Activated naive CD4-positive, alpha-beta T cell treated with Interleukin-2 at 50 U/mL for 16 hours (primary cell): ENCODE measurements at places on chromosomes 7 and 10.

- peak; percentile 8 for DNase-seq
Observed at GRCh38 chr7:2066251-2066919, 166.4 kb downstream of the MAD1L1 start.

DNA sequence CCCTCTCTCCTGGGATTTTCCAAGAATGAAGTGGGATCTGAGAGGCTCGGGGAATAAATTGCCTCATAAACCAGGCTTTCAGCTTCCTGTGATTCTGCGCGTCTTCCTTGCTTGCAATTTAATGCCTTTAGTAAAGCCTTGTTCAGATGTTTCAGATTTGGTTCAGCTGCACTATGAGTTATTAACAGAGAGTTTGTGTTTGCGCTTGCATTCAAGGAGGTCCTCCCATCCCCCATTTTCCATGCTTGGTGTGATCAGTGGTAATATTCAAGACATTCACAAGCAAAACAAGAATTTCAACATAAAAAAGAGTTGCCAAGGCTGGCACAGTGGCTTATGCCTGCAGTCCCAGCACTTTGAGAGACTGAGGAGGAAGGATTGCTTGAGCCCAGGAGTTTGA, 1068.9 kb downstream of the TYW1 start:
- DNase-seq, result no peak

DNA sequence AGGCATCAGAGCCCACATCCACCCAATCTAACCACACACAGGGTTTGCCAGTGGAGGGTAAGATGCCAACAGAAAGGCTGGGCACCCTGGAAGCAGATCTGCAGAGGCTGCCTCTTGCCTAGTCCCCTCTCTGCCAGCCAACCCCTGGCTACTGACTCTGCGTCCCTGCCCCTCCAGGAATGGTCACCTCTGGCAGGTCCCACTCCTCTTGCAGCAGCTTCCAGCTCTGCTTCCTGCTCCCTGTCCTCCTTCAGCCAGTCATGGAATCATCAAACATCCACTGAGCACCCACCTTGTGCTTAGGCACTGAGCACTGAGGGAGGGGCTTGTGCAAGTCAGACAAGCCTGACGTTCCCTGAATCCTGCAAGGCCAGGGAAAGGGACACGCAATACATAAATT, 20.1 kb upstream of the HABP2 start:
- DNase-seq, result no peak

DNA sequence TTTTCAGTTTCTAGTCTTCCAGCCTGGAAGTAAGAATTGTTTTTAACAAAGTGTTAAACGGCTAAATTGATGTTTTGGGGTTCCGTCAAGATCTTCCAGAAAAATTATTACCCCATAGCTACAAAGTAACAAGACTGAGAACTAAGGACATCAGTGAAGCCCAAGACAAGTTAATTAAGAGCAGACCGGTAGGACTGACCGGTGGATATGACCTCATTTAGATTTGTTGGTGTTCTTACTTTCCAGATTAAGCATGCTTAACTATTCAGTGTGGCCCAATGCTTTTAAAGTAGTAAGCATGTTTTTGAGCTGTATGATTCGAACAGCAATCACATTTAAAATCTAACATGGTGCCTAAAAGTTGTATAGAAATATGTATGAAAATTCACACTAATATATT, 73.1 kb upstream of the RPA3 start:
- DNase-seq, result no peak

- no peak for DNase-seq
Observed at GRCh38 chr7:81260152-81260551, 341.3 kb upstream of the SEMA3C start.

DNA sequence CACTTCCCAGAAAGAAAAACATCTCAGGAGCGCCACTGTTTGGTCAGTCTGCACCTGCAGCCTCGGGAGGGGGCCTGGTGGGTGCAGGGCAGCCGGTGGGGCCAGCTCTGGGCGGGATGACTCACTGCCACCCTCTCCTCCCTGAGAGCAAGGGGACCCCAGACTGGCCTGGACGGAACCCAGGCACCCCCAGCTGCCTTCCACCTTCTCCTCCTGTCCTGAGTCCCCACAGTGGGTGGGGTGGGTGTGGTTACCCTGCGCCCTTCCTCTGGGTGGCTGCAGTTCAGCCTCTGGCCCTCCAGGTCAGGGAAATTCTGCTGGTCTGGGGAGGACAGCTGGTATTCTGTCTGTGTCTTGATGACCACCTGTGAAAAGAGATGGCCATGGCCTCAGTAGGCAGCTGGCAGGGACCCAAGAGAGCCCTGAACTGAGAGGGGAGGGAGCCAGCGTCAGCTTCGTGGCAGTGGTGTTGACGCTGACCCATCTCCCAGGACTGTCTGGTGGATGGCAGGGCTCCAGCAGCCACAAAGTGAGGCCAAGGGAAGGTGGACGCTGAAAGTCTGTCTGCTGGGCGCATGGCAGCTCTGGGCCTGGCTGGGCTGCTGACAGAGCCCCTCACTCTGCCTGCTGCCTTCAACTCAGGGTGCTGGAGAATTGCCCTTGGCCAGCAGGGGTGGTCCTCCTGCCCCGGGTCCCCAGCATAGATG, 8.9 kb downstream of the CALY start:
- no peak for DNase-seq

- no peak for DNase-seq
Observed at GRCh38 chr10:124977648-124978375, 35.9 kb downstream of the ZRANB1 start.

DNA sequence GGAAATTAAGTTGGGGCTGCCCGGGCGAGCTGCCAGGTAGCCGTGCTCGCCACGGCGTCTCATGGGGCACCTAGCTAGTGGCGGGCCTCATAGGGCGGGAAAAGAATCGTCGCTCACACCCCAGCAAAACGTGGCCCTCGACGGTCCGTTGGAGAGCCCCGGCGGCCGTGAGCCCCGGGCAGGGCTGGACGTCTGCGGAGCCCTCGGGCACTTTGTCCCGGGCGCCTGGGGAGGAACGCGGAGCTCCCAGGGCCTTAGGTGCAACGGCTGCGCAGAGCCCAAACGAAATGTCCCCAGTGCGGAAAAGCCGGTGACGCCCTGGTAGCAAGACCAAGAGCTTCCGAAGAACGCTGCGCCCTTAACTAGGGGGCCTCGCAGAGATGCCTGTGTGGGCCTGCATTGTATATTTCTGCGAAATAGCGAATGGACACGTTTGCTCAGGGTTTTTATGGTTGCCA, 866 bp upstream of the SFMBT2 start:
- peak; percentile 33 for DNase-seq

DNA sequence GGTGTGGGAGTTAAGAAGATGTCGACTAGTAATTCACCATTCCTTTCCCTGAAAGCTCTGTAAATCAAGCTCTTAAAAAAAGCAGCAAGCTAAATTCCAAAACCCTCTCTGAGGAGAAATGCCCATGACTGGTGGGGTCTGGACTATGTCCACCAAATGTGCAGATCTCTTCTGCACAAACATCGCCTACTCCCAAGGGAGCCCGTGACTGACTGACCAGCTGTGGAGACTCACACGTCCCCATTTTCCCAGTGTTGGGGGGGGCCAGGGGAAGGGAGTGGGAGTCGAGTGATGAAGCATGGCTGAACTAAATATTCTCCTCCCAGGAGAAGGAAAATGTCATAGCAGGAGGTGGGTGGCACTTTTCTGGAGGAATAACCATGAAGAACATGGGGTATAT, 164.1 kb upstream of the HPS1 start:
- DNase-seq, result no peak

DNA sequence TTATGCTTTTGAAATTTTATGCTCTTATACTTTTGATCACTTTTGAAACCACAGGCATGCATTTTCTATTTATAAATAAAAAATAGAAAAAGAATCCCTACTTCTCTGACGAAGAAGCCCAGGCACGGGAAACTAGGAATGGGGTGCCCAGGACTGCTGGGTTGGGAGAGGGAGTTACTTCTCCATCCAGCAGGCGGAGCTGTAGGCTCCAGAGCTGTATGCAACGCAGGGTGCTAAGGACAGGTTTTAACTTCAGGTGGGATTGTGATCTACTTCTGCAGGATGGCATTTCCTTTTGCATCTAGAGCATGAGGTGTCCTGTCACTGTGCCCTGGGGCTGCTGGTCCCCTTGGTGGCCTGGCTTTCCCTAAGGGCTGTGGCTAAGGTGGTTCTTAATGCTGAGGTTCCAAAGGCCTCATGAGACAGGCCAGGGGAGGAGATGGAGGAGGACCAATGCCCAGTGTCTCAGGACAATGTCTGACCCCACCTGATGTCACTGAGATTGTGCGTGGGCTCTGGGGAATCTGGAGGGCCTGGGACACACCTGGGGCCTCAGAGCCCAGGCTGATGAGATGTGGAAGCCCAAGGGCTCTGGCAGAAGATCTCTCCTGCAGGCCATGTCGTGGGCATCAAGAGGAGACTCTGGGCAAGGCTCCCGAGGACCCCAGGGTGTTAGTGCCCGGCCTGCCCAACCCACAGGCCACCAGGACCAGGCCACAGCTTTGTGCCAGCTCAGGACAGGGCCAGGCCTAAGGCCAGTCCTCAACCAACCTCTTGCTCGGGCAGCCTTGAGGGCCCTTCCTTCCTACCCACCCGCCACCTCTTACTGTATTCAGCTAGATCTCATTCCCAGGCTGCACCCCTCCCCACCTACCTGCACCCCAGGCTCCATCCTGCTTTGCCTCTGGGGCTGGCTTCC, 507 bp downstream of the CCDC201 start:
- DNase-seq, result no peak

DNA sequence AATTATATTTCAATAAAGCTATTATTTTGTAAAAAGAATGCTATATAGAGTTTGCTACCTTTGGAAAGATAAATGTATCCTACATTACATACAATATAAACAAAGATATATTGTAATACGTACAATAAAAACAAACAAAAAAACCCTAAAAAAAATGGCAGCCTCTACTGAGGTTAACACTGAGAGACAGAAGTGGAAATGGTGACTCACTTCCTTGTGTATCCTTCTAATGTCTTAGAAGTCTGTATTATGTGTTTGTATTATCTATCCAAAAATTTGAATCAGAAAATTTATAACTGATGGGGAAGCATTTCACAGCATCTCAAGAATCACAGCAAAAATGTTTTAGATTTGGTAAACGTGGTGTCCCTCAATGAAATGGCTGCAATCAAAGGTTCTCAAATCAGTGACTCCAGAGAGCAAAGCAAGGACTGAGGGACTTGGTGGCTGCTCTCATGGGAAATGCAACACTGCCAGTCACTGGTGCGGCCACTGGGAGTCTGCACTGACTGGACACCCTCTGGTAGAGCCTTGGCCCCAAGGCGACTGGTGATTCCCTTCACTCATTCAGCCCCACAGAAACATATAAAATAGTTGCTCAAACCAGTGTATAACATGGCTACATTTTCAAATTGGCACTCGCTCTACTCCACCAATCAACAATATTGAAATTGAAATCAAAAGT, 53.8 kb downstream of the PANK1 start:
- DNase-seq, result no peak

DNA sequence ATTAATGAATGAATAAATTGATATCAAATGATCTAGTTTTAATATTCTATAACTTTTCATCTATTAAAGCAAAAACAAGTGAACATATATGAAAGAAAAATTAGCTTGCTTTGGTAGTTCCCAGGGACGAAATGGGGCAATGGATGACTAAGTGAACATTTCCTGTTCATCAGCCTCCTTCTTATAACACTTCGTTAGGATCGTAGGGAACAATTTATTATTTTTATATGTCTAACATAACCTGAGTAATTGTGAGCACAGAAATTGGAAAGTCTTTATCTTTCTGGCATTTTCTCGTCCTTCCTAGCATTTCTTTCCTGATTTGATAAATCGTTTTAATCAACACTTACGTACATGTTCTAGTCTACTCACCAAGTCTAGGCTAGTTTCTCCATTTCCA, 59.1 kb upstream of the PPP1R3C start:
- DNase-seq, result no peak

DNA sequence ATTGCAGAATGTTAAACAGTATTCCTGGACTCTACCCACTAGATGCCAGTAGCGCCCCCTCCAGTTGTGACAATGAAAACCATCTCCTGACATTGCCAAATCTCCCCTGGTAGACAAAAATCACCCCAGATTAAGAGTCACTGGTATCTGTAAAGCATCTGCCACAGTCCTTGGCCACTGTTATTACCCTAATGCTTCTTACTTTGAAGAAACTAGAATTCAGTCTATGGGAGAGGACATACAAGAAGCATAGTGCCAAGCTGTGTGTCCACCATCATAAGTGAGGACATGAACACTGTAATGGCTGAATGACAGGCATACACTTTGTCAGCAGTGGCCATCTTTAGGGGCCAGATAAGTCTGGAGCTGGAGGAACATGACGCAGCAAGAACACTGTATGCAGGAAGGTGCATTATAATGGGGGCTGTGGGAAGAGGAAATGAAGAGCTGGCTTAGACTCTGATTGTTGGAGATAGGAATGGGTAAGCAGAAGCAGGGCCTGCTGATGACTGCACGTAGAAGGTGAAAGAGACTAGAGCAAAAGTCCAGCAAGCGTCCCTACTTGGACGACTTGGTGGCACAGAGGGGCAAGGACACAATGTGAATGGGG, 32.5 kb downstream of the CBX3 start:
- DNase-seq, result no peak

GRCh38 chr10:121681997-121682687, 83.9 kb upstream of the FGFR2 start:
- no peak for DNase-seq

DNA sequence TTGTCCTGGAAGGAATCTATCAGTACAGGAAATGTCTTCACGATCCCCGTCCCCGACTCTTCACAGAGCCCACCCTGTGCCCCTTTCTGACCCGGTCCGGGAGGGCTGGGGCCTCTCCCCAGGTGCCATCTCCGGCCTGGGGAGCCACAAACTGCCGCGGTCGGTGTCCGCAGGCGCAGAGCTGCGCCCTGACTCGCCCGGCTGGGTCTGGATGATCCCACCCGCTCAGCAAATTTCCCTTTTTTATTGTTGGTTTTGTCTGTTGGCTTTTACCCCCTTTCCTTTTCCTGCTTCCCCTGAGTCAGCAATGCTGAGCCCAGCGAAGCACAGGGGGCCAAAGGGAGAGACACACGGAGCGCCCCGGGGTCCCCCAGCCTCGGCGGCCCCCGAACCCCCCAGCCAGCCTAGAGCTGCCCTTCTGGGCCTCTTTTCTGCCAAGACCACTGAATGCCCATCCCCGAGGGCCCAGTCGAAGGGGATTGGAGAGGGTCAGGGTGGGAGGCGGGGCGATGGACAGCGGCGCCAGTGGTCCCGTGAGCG, 30.9 kb downstream of the LEP start:
- DNase-seq, result no peak

GRCh38 chr7:113000316-113001020, 86.2 kb downstream of the GPR85 start:
- DNase-seq, result no peak

DNA sequence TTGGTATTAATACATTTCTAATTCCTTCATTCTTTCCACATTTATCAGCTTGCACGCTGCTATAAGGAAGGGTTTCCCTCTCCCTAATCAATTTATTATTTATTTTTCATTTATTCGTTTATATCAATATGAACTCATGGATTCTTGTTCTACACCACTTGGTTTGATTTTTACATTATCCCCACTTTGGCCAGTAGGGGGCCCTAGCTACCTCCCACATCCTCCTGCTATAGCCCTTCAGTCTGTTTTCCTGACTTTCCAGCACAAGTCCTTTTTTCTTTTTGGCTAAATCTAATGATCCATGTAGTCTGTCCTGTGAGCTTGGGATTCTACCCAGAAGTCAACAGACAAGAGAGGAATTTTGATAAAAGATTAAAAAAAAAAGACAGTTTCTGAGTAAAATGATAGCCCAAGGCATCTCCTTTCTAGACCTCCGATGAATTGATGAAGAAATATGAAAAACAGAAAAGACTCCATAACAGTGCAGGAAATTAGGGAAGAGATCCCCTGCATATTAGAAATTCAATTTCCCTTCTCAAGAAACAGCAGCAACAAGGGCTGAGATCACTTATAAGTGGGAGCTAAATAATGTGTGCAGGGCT, 47.7 kb downstream of the LYZL2 start:
- no peak for DNase-seq
